ENCODE measurements at places on chromosomes 5 and 9.

DNA sequence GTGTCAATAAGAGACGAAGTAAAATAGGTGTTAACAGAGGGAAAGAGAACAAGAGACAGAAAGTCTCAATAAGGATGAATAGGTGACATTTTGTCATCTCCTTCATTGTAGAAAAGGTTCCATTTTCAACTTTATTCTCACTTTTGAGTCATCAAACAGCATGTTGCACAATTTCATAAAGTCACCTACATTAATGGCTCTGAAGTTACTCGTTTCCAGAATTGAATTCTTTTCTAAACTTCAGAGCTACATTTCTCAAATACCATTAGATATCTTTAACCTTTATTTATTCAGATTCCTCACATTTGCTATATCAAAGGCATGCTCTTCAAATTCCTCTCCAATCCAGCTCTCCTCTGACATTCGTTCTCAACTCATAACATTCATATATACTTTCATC lies 13.1 kb downstream of the ADAMTS6 start:
- DNase-seq, result no peak

DNA sequence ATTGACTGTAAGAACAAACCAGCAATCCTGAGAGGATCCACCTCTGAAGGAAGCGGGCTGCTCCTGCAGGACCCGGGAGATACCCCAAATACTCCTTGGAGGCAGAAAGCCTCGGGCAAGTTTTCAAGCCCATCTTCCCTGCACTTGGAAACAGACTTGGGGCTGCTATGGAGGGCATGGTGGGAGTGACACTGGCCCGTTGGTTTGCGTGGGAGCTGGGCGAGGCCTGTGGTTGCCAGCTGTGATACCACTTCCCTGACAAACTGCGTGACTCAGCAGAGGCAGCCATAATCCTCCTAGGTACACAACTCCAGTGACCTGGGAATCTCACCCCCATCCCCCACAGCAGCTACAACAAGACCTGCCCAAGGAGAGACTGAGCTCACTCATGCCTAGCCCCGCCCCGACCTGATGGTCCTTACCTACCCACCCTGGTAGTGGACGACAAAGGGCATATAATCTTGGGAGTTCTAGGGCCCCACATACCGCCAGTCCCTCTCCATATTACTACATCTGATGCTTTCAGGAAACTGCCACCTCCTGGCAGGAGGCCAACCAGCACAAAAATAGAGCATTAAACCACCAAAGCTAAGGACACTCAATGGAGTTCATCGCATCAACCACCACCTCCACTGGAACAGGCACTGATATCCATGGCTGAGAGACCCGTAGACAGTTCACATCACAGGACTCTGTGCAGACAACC lies 38.1 kb upstream of the VLDLR start:
- no peak for DNase-seq

GRCh38 chr5:80215523-80215922 lies 40.3 kb downstream of the SERINC5 start:
- no peak for DNase-seq

- DNase-seq, result no peak
These were observed 37.1 kb upstream of the PRUNE2 start for GRCh38 chr9:76943054-76943453.

DNA sequence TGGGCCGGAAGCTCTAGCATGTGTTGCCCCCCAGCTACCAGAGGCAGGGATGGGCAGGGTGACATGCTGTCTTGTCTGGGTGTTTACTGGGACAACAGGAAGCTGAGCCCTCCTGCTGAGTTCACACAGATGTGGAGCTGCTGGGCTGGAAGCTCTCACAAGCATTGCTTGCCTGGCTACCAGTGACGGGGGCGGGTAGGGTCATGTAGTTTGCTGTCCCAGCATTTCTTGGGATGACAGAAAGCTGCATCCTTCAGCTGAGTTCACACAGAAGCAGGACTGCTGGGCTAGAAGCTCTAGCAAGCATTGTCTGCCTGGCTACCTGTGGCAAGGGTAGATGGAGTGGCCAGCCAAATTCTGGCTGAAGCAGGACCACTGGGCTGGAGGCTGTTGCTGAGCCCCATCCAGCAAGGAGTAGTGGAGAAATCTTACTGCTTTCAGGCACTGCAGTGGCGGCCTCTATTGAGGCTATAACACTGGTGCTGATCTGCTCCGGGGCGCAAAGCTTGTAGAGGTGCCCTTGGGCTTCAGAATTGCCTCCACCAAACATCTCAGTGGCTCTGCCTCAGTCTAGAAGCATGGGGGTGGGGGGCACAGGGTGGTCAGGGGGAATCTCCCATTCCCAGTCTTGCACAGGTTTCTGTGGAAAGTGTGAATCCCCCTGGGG lies 25.1 kb downstream of the POLK start:
- no peak for DNase-seq

DNA sequence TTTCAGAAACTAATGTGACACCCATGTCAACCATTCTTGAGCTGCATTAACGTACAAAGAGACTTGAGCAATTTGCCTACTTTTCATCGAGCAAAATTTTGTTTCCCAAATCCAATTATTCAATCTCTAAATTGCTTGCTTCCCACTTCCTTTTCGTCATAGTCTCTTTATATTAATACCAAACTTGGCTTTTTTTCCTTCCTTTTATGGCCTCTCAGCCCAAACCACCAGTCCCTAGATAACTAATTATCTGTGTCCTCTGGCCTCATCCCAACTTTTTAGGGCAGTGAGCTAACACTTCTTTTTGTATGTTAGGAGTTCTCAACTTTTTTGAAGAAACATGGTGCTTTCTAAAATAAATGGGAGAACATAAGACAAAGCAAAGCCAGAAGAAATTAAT lies 155.5 kb upstream of the S1PR3 start:
- DNase-seq, result no peak

GRCh38 chr5:53288511-53288910 lies 179.0 kb upstream of the MOCS2 start:
- DNase-seq, result no peak

DNA sequence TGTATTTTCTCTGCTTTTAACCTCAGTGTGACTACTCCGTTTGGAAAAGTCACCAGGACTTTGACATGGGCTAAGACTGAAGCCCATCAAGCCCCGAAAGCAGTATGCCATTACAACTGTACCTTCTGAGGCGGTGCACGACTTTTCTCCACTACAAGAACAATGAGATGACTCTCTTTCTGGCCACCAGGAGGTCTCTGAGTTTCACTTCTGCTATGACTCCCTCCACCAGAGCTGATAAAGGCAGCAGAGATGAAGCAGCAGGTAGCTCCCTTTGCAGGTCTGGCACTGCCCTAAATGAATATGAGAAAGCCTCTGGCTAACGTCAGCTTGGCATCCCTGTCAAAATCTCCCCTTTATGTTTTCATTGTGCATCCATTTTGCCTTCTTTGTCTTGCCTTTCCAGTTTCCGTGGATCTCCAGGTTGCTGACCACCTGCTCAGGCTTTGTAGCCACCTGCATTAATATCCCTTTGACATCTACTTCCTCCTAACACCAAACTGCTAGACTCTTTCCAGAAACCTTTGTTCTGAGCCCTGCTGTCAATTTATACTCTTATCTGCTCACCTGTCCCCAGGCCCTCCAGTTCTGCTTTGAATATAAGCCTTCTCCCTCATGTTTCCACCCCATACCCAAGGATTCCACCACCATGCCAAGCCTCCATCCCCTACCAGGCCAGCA lies 221.7 kb downstream of the ZNF608 start:
- DNase-seq, result no peak

DNA sequence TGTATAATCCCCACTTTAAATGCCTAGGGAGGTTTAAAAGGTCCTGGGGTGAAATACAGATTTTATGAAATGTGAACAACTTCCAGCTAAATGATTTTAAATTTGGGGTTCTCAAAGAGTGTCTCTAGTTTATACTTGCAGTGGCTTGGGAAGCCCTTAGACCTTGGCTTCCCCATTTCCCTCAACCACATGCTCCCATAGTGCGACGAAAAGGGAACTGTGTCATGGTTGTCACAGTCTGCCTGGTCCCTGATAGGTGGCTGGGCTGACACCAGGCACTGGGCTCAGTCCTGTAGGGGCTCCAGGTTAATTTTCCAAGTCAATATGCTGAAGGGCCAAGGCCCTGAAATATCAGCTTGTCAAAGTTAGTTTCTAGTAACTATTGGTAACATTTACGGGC lies 10.4 kb upstream of the CXCL14 start:
- no peak for DNase-seq

GRCh38 chr5:133694181-133694831 lies 82.0 kb upstream of the FSTL4 start:
- DNase-seq, result no peak

DNA sequence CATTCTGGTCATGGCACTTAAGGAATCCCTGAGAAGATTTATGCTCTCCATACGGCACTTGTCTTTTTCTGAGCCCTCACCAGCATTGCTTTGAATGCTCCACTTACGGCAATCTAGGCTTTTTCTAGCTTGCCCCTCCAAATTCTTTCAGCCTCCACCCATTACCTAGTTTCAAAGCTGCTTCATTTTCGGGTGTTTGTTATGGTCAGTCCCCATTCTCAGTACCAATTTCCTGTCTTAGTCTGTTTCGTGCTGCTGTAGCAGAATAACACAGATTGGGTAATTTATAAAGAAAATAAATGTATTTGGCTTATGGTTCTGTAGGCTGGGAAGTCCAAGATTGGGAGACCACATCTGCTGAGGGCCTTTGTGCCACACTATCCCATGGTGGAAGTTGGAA lies 42.0 kb downstream of the ARHGEF28 start:
- DNase-seq, result no peak

- no peak for DNase-seq
These were observed 38.1 kb upstream of the CD180 start for GRCh38 chr5:67234671-67235176.

DNA sequence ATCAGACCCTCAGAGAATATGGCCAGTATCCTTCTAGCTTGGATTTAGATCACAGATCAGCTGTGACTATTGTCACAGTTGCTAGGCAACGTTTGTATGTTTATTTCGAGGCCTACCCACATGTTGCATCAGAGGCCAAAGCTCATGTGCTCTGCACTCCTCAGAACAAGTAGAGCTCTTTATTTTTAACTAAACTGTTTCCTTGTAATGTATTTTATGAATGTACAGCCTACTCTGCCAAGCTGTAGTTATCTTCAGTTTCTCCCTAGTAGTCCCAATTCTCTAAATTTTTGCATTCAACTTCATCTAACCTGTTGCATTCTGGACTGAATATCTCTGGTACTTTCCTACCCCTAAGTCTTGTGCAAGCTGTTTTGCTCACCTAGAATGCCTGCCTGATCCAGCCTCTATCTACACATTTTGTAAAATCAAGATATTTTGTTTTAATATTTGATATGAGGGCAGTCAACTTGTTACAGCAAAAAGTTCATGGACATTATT lies 52.8 kb downstream of the CAST start:
- peak; percentile 68 for DNase-seq

GRCh38 chr9:126494264-126494663 lies 119.5 kb upstream of the LMX1B start:
- DNase-seq, result no peak

DNA sequence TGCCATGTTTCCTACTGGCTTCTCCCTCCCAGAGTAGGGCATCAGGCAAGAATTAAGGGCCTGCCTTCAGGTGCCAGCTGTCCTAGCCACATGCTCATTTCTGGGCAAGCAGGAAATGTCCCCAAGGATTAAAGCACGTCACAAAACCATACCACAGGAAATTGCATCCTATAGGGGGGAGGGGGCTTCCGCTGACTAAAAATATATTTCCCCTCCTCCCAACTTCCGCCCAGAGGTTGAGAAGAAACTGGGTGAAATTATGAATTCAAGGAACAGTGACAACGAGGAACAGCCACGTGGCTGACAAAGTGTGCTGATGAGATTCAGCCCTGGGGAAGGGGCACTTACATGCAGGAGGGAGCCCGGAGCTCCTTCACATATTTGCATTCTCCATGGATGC lies 4.1 kb downstream of the HBEGF start:
- no peak for DNase-seq

- no peak for DNase-seq
These were observed 4.3 kb upstream of the FYB1 start for GRCh38 chr5:39223565-39224156.

- no peak for DNase-seq
These were observed 1106.2 kb upstream of the DMAC1 start for GRCh38 chr9:8905731-8906130.

GRCh38 chr5:140253985-140254384 lies 48.9 kb downstream of the PFDN1 start:
- DNase-seq, result no peak

DNA sequence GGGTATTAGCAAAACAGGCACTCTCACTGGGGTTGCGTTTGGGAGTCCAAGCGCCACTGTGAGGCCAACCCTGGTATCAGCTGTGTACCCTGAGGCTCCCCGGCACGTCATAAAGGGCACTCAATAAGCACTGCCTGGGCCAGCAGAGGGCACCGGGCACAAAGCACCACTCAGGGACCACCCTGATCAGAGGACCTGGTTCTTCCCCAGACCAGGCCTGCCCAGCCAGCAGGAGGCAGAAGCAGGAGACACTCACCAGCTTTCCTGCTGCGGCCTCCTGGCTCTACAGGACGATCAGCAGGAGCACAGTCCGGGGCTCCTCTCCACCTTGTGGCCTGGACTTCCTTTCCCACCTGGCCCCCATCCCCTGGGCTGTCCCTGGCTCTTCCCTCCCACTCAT lies 12.6 kb downstream of the MGAT1 start:
- DNase-seq, result no peak

DNA sequence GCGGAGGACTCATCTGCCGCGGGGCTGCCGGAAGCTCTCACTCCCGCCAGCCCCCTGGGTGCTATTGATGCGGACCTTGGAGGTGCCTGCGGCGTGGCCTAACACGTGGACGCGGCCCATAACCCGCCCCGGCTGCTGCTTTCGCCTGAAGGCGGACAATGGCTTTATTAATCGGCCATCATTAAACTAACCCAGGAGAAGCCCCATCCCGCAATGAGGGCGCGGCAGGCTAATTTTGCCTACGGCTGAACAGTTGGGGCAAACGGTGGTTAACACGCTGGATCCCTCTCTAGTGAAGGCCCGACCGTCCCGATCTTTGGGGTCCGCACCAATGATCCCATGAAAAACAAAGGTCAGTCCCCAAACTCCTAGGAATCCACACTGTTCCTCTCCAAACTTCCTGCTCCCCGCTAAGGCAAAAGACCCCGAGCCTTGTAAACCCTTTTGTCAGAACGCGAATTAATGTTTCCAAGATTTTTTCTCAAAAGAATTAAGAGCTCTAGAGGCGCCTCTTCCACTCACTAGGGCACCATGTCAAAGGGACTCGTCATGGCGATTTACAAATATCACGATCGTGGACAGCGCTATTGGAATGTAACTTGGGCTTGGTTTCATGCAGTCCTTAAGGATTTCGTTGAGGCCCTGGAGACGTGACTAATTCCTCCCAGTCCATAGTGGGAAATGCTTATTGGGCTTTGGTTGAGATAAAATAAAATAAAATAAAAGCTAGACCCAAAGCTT lies 193.1 kb downstream of the MEF2C start:
- DNase-seq, result no peak

DNA sequence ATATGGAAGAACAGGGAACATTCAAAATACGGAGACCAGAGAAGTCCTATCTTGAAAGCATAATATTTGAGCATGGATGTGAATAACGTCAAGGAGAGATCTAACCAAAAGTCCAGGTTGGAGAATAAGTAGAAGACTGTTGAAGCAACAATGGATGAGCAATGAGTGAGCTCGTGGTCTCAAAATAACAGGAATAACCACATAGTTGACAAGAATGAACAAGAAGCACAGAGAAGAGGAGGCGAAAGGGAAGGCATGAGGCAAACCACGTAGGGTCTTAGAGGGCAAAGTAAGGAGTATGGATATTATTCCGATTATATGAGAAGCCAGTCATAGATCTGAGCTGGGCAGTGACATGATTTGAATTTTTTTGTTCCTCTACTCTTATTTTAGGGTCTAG lies 710.2 kb downstream of the BRINP1 start:
- no peak for DNase-seq

GRCh38 chr5:132098151-132098594 lies 24.6 kb downstream of the CSF2 start:
- no peak for DNase-seq
